Body of pancreas (tissue), 4 donors: ENCODE measurements at places on chromosomes 13 and 19.
A peak's percentile ranks its signal among the peaks of the same experiment; 100 is the strongest.

GRCh38 chr13:45011198-45011597 lies 21.9 kb downstream of the GPALPP1 start:
- no peak for DNase-seq

- no peak for DNase-seq
These were observed 1442.9 kb downstream of the UQCRFS1 start for GRCh38 chr19:27770095-27770494.

- DNase-seq: no peak
These were observed 264.0 kb downstream of the KLF12 start for GRCh38 chr13:73870036-73870741.

DNA sequence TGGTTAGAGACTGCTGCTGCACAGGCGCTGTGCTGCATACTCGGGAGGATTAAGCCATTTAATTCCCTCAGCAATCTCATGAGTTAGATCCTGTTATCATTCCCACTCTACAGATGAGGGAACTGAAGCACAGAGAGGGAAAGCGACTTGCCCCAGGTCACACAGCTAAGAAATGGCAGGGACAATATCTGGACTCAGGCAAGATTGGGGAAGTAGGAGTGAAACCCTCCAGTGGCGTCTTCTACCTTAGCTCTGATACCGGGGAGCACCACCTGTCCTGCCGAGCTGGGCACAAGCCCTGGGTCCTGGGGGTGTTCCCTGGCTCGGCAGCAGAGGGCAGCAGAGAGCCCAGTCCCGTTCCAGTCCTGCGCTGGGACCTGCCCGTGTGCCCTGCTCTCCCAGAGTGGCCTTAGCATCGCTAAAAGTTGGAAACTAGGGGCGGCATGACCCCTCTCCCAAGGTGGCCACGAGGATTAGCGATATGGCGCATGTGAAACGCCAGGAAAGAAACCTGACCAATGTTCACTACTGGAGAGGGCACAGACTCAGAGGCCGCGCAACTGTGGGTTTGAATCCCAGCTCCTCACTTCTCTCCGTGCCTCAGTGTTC lies 20.5 kb downstream of the CYTH2 start:
- DNase-seq: peak; percentile 80

DNA sequence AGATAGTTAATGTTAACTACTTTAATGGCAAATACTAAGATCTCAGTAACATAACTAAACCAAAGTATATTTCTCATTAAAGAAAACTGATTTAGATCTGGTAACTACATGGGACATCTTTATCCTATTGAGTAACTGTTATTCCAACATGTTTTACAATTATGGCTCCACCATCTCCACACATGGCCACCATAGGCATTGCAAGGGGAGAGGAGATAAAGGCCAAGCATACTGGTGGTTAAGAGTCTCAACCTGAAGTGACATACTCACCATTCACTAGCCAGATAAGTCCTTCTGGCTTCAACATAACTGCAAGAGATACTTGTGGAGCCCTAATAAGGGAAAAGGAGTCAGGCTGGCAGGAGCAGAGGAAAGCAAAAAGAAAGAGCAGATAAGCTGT lies 1586.4 kb upstream of the SPRY2 start:
- no peak for DNase-seq

DNA sequence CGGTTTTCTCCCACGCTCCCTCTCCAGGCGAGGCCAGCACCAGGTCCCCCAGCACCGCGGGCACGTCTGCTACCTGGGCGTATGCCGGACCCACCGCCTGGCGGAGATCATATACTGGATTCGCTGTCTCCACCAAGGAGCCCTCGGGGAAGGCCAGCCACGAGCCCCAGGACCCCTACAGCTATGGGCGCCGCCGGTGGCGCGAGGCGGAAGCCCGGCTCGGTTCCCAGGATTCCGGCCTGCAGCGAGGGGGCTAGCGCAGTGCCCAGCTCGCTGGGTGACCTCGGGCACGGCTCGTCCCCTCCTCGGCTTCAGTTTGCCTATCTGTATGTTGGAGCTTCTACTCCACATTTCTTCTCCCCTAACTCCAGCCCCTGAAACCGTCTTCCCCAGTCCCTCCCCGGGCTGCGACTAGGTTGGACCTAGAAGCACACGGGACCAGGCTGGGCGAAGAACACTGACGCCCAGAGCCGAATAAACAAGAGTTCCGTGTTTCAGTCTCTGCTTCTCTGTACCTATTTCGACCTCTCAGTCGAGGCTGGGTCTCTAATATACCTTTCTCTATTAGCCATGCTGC lies 749 bp upstream of the CPT1C start:
- no peak for DNase-seq
